ENCODE measurements at places on chromosomes 7 and 10.

GRCh38 chr7:148650232-148650858 is 48.4 kb upstream of the CUL1 start:
- no peak for DNase-seq

DNA sequence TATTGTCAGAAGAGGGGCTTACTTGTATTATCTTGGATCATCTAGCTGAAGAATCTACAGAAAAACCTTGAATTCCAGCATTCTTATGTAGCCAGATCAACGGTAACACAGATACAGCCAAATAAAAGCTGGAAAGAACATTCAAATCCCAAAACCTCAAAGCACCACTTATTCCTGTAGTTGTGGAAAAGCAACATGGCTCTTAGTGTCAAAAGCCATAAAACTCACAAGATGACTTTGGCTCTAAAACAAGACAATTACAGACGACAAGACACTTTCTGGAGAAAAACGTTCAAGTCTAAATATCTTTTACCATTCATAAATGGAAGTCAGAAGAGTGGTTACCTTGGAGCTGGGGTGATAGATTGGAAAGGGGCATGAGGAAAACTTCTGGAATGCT is 173.0 kb downstream of the HERPUD2 start:
- no peak for DNase-seq

DNA sequence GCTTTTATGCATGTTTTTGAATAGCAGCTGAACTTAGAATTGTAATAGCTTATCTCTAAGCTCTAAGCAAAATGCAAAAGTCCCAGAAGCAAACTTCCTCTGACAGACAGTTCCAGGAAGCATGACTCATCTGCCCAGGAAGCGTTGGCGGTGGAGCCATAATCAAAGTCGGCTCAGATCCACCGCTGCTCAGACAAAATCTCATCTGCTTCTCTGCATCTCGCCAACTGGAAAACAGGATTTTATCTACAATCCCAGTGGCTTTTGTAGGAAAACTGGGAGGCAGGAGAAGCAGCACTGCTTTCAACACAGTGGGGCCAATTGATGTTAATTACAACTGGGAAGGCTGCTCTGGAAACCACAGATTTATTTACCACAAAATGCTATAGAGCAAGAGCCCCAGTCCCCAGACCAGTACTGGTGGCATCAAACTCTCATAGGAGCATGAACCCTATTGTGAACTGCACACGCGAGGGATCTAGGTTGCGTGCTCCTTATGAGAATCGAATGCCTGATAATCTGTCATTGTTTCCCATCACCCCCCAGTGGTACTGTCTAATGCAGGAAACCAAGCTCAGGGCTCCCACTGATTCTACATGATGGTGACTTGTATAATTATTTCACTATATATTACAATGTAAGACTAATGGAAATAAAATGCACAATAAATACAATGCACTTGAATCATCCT is 99.9 kb downstream of the CUBN start:
- peak; percentile 61 for DNase-seq

DNA sequence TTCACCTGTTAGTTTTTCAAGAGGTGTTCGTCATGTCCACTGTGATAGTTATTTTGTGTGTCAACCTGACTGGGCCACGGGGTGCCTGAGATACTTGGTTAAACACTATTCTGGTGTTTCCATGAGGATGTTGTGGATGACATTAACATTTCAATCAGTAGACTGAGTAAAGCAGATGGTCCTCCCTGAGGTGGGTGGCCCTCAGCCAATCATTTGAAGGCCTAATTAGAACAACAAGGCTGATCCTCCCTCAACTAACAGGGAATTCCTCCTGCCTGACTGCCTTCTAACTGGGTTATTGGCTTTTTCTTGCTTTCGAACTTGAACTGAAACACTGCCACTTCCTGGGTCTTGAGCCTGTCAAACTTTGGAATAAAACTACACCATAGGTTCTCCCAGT is 75.8 kb downstream of the ENO4 start:
- DNase-seq: no peak

DNA sequence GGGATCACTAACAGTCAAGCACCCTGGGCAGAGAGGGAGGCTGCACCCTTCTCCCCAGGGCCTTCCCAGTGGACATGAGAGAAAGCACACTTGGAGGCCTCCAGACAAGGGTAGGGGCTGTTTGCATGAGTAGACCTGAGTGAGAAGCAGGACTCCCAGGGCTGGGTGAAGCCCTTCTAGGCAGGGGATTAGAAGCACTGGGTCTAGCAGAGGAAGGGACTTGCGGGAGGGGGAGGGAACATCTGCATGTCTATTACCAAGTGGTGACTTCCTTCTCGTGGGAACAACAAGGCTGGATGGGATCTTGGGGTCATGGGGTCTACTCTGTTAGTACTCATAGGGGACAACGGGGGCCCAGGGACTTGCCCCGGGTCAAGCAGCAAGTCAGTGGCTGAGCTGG is 67.8 kb downstream of the EMX2 start:
- DNase-seq: no peak

DNA sequence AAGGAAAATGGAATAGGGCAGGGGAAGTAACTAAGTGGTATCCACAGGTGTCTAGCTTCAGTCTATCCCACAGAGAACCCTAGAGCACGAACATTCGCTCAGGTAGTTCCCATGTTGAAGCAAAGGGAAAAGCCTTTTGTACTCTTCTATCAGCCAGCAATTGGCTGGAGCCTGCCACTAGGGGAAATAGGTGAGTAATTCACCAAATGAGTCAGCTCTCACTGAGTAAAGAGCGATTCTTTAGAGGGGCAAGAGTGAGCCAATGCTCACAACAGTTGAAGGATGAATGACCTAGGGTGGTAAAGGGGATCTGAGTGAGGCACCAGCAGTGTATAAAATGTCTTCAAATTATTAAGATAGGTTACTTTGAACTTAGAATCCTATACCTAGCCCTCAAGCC is 94.1 kb upstream of the ZNF800 start:
- DNase-seq: no peak

DNA sequence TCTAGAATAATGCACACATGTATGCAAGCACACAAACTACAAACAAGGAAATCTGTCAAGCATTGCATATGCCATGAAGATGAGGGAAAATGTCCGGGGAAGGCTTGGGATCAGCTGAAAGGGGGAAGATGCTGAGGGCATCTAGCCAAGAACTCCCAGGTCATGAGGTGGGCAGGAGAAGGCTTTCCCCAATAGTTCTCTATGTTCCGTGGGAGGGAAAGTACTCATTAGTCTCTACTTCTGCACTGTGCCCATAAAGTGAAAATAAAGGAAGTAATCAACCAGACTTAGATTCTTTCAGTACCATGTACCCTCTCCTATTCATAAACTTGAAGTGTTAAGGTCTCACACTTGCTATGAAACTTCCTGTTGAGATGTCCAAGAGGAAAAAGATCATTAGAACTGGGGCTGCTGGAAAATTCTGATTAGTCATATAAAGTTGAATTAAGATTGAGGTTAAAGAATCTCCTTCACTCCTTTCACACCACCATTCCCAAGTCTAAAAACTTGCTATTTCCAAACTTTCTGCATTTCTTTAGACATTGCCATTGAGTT is 17.1 kb upstream of the LIPF start:
- peak; percentile 17 for DNase-seq

- peak; percentile 51 for DNase-seq
Measured at GRCh38 chr7:93374345-93374940, 142.3 kb downstream of the VPS50 start.

DNA sequence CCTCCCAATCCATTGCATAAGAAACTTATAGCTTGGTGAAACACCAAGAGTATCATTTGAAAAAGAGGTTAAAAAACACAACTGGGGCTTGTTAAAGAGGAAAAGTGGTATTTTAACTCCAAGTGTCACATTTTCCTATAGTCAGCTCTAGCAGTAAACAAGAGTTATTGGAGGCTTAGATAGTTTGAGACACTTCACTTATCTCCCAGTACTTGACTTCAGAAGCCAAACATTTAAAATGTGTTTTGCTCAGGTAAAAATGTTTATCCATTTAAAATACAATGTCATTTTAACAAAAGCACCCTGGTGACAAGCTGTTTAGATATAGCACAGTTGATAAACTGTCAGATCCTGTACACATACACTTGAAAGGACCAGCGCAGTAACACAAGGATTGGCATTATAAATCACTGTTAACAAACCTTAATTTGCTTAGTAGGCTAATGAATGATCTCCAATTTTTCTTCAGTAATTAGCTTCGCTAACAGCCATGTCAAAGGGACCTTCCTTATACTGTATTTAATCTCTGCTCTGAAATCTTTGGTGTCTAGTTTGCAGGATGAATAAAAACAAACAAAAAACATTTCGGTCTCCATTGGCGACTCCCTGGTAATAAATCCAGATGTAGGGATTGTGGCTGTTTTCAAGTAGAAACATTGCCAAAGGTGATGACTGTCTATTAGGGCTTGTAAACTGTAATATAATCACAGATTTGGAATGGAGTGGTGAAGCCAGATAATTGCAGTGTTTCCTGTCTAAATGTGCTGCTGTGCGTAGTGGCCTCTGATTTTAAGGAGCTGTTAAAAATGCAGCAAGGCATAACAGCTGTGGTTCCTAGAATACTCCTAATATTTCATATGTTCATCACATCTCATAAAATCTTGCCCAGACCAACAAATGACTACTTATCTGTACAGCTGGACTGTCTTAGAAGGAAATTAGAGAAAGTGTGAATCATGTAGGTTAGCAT is 545.1 kb downstream of the AUTS2 start:
- DNase-seq: no peak

- DNase-seq: no peak
Measured at GRCh38 chr10:12490963-12491362, 141.6 kb downstream of the CAMK1D start.

GRCh38 chr7:96427143-96427542 is 105.2 kb upstream of the SLC25A13 start:
- no peak for DNase-seq

DNA sequence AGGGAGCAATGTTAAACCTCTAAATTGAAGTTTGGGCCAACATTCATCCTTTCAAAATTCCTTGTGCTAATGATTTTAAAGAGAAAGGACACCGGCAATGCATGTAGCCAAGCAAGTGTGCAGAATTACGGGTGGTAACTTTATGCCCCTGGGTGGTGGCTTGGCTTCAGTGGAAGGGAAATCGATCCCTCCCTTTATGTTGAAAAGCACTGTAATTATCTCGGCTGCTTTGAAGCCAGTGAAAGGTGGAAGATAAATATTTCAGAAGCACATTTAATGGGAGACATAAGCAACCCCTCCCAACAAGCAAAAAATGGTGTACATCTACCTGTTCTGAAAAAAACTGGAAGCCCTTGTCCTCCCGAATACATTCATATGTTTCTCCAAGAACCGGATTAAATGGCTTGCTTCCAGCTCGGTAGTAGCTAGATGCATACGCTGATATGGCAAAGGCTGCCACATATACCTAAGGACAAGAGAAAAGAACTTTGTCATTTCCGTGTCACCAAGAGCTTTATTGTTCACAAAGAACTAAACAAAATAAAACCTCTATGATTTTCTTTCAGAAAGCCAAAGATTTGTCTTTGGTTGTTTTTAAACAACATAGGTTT is 73.3 kb upstream of the GSDME start:
- no peak for DNase-seq

GRCh38 chr10:74021248-74022055 is 23.5 kb downstream of the VCL start:
- peak; percentile 28 for DNase-seq

DNA sequence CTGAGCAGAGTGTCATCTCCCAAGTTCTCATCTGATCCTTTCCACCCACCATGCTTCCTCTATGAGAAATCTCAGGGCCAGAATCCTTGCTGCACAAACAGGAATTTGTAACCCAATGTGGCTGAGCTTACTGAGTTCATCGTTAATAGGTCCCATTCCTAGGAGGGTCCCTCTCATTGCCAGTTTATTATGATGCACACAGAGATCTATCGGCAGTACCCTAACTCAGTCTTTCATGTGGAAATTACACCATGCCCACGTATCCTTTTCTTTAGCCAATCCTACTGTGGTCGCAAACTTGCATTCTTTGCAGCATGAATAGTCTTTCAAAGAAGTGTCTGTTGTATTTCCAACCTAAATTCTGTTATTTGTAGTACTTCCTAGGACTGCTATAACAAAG is 12.1 kb downstream of the TMEM236 start:
- DNase-seq: no peak

GRCh38 chr7:139936760-139937310 is 107.8 kb downstream of the TBXAS1 start:
- DNase-seq: peak; percentile 80

DNA sequence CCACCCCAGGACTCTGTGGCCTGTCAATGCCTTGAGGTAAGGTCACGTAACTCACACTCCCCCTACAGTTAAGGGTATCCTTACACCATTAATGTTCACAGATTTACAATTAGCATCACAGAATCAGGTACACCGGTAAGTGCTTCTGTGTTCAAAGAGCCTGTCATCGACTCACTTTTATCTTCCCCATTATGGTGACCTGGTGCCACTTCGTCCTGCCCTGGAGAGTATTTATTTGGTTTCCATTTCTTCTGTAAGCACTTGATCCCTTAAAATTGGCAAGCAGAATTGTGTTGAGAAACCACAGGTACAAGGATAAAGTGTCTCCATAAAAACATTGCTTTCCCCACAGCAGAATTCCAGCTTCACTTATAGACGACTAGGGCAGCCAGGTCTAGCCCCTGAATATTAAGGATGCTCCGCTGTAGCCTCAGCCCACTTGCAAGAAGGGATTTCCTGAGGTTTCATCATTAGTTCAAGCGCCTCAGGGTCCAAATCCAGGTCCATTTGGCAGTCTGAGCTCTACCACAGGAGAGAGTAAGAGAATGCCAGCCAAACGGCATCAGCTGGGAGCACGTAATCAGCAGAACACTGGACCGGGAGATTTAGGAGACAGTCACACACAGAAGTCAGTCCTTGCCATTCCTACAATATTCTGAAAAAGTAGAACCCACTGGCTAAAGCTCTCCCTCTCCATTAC is 10.1 kb downstream of the ATXN7L1 start:
- no peak for DNase-seq

- peak; percentile 94 for DNase-seq
Measured at GRCh38 chr10:21724687-21725367, 190.8 kb downstream of the MLLT10 start.

GRCh38 chr10:63611078-63611477 is 89.9 kb downstream of the REEP3 start:
- DNase-seq: no peak

DNA sequence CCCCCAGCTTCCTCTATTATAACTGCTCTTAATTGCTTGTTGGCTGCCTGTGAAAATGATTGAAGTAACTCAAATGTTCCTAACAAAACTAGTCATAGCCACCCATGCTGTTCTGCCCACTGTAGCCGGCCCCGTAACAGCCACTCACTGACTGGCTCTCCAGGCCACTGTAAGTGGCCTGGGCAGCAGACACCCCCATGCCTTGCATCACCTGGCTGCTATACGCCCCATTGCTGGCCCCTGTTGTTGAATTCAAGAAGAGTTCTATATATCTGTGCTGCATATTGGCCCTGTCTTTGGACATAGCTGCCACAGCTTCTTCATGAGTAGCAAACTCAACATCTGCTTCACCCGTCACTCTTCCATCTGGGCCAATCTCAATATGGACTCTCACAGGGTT is 15.1 kb downstream of the FXYD4 start:
- DNase-seq: no peak

- no peak for DNase-seq
Measured at GRCh38 chr7:141074162-141074991, 513 bp downstream of the TMEM178B start.

- no peak for DNase-seq
Measured at GRCh38 chr10:106999118-106999707, 165.3 kb downstream of the SORCS1 start.

All from NB4 (cell line).